ENCODE measurements at places on chromosomes 12 and 14.

GRCh38 chr12:106137530-106138356 is 1.0 kb downstream of the NUAK1 start:
- DNase-seq, result no peak

DNA sequence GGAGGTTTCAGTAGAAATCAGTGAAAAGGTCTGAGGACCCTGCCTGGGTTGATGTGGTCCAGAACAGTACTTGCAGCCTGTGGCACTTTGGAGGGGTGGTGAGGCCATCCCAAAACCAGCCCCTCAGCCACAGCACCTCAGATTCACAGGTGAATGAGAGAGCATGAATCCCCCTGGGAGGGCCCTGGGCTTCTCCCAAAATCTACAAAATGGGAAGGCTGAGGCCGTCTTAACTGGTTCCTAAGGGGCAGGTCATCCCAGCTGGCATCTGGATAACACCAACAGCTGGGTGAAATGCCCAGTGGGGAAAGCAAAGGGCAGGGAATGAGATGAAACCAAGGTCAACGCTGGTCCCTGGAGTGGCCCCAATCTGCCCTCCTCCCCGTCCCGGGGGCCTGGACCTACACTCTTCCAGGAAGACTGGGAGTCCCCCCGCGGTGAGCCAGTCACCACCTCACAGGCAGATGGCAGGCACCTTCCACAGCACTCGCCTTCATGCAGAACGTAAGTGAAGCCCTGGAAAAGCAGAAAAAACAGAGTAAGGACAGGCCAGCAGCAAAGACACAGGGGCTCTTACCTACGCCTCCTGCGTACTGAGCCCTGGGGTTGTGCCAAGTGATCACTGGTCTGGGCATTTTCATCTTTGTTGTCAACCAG is 26.3 kb upstream of the ANO2 start:
- DNase-seq, result no peak

DNA sequence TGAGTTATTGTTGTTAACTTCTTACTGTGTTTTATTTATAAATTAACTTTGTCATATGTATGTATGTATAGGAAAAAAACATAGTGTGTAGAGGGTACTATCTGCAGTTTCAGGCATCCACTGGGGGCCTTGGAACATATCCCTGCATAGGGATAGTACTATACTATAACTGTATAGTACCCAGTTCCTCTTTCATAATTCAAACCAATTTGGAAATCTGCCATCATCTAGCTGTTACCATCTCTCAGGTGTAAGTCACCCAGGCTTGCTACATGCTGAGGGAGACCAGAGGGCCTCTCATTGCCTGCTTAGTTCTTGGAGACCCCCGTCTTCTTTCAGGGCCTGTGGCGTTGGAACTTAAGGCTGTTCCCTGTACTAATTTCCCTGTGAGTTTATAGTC is 12.9 kb upstream of the DCD start:
- no peak for DNase-seq

GRCh38 chr12:79206871-79207270 is 342.3 kb downstream of the SYT1 start:
- DNase-seq, result no peak

GRCh38 chr14:54935958-54936357 is 33.3 kb upstream of the GCH1 start:
- DNase-seq, result no peak
